MG63 (cell line): ENCODE measurements at places on chromosomes 13 and 19. TPM values are rescaled to one million over a fixed set of nuclear protein-coding genes. Genes with fewer than 3 reads are reported as not detected.

LGALS4 gene
- not detected in 2 replicates for total RNA-seq

EIF3K gene
- total RNA-seq, result 252 and 669 TPM in 2 replicates

DNMT1 gene
- total RNA-seq, result 73.4 and 138 TPM in 2 replicates

GRK1 gene
- not detected in 2 replicates for total RNA-seq

ZFP28 gene
- 1.8 and 8.4 TPM in 2 replicates for total RNA-seq

EBI3 gene
- not detected in 2 replicates for total RNA-seq

PLA2G4C gene
- total RNA-seq, result 8.9 and 17.7 TPM in 2 replicates

CABP5 gene
- not detected in 2 replicates for total RNA-seq

PLPPR3 gene
- total RNA-seq, result not detected in 2 replicates

UBE2L5 gene
- total RNA-seq, result not detected in 2 replicates

SULT2A1 gene
- not detected in 2 replicates for total RNA-seq

ARRDC5 gene
- total RNA-seq, result not detected in 2 replicates

LILRB2 gene
- not detected in 2 replicates for total RNA-seq

MBD3L2 gene
- total RNA-seq, result not detected in 2 replicates

FGF21 gene
- total RNA-seq, result not detected in 2 replicates

FZR1 gene
- total RNA-seq, result 20.8 and 31.1 TPM in 2 replicates

MBD3L4 gene
- total RNA-seq, result not detected in 2 replicates

RFPL4AL1 gene
- total RNA-seq, result not detected in 2 replicates

NXNL1 gene
- total RNA-seq, result not detected in 2 replicates

LHFPL6 gene
- total RNA-seq, result 71.5 and 77.5 TPM in 2 replicates

PSMC4 gene
- 312 and 327 TPM in 2 replicates for total RNA-seq

SIGLEC8 gene
- not detected in 2 replicates for total RNA-seq

KLK2 gene
- total RNA-seq, result not detected in 2 replicates

CD79A gene
- 0.07 TPM in 1 of 2 replicates, not detected in the other for total RNA-seq

ZNF568 gene
- 0.63 TPM in 1 of 2 replicates, not detected in the other for total RNA-seq

KIR2DL1 gene
- total RNA-seq, result not detected in 2 replicates

POU2F2 gene
- total RNA-seq, result not detected in 2 replicates

LDLR gene
- 23.5 and 32.0 TPM in 2 replicates for total RNA-seq

NUFIP1 gene
- total RNA-seq, result 6.1 and 6.7 TPM in 2 replicates

MAP4K1 gene
- 0.30 TPM in 1 of 2 replicates, not detected in the other for total RNA-seq
